ENCODE measurements at places on chromosomes 4 and X.

- DNase-seq = no peak
These were observed 104.7 kb downstream of the RASL11B start for GRCh38 chr4:52966781-52967180.

DNA sequence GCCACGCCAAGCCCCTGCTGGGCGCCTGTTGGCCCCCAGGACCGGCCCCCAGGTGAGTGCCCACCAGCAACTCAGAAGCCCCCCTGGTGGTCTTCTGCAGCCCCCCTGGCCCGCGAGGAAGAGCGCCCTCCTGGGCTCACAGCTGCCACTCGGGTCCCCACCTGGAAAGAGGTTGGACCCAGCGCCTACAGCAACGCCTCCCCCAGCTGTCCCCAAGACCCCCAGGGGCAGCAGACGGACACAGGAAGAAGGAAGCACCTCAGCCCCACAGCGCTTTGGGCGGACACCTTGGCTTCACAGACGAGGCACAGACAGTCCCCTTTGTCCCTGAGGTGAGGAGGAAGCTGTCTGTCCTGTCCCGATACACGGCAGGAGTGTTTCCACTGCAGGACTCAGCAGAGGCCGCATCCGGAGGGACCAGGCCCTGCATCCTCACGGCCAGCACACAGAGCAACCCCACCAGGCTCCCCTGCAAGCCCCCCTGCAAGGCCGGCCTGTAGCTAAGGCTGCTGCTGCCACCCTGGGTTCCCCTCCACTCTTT lies 115.6 kb upstream of the NKX1-1 start:
- no peak for DNase-seq

DNA sequence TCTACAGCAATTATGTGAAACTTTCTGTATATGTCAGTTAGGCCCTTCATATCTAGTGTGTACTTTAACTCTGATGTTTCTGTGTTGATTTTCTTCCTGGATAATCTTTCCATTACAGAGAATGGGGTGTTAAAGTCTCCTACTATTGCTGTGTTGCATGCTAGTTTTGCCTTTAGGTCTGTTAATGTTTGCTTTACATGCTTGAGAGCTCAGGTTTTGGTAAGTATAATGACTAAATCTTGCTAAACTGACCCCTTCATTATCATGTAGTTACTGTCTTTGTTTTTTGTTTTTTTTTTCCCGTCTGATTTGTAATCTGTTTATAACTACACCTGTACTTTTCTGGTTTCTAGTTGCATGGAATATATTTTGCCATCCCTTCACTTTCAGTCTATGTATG lies 63.6 kb upstream of the UGT2B15 start:
- DNase-seq = no peak

DNA sequence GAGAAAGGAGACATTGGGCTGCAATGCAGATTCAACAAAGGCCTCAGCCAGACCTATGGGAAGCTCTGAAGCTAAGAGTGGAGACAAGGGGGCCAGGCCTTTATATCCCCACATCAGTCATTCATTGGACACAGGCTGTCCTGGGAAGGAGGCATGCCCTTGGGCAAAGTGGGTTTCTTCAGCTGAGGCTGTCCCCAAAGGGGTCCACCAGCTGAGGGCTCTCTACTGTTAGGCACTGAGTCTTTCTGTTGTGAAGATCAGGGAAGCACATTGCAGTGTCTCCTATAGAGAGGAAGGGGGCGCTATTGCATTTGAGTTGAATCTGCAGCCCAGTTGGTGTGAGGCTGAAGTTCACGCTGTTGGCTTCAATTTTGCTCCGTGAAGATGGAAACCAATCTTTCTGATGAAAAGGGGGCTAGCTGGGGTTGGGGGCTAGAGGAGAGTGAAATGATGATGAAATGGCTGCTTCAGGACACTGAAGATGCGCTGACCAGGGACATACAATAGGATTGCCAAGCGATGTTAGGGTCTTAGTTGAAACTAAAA lies 48.0 kb downstream of the SLC25A5 start:
- DNase-seq = no peak

GRCh38 chr4:152328582-152328981 lies 207.3 kb downstream of the FBXW7 start:
- DNase-seq = no peak

DNA sequence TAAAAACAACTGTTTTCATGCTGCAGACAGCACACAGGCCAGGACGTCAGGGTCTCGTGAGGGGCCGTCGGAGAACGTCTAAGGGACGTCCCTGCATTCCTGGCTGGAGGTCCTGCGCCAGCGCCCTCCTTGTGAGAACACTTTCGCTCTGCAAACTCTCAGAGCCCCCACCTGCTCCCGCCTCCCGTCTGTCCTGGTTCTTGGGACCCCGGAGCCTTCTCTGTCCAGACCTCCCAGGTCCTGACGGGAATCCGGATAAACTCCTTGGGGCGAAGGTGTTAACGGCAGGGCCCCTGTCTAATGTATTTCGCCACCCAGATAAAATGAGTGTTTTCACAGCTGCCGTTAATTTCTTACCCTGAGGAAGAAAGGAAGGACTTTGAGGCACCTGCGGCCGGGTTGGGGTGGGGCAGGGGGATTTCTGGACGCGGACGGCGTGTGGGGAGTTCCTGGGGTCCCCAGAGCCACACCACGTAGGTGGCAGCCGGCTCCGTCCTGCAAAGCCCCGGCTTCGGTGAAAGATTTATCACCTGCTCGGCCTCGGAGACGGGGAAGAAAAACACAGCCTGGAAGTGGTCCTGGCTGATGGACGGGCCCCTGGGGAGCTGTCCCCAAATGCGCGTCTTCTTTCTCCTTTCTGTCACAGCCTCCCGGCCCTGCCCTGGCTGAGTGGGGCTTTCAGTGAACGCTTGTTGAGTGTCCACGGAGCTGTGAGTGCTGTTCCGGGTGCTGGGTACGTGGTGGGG lies 35.1 kb upstream of the PPP2R3B start:
- DNase-seq = no peak

- no peak for DNase-seq
These were observed 13.8 kb downstream of the PNMA6E start for GRCh38 chrX:153387345-153387744.

DNA sequence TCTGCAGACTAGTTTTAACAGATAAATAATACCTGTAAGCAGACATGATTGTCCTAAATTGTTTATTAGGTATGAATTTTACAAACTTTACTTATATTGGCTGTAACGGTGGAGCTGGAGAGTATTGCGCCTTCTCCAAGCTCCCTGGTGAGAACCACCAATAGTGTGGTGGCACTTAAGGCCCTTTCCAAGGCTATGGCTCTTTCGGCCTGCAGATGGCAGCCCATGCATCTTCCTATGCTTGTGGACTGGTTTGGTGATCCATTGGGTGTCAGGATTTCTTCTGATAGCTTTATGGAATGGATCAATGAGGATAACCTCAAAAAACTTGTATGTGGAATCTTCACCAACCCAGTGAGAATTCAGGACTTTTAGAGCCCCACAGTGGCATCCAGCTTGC lies 7.8 kb downstream of the LARP1B start:
- no peak for DNase-seq

GRCh38 chr4:5280828-5281227 lies 229.5 kb downstream of the STK32B start:
- DNase-seq = no peak

GRCh38 chr4:113094802-113095201 lies 45.3 kb downstream of the ANK2 start:
- no peak for DNase-seq

DNA sequence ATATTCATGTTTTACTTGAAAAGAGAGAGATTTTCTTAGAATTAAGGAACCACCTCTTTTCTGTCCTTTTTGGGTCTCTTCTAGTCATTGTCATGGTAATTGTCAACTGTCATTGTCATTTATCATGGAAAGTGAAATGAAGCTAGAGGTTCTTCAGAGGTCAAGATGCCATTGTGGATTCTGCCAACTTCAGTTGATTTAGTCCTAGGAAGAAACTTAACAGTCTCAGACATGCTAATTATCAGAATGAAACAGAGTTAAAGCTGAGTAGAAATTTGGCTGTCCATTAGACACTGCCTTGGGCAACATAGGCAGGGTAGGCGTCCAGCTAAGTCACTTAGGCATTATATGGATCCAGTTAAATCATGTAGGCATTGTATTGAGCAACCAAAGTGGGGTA lies 796.1 kb upstream of the ADGRL3 start:
- no peak for DNase-seq

GRCh38 chr4:127352220-127353113 lies 280.3 kb upstream of the INTU start:
- DNase-seq = no peak

GRCh38 chr4:20313237-20314030 lies 61.7 kb downstream of the SLIT2 start:
- no peak for DNase-seq

- no peak for DNase-seq
These were observed at the start of gene GASK1B for GRCh38 chr4:158172261-158173258. Gene GASK1B (minus strand): TSS chr4:158173025. CDS start chr4:158171375, 1,650 bp downstream.

DNA sequence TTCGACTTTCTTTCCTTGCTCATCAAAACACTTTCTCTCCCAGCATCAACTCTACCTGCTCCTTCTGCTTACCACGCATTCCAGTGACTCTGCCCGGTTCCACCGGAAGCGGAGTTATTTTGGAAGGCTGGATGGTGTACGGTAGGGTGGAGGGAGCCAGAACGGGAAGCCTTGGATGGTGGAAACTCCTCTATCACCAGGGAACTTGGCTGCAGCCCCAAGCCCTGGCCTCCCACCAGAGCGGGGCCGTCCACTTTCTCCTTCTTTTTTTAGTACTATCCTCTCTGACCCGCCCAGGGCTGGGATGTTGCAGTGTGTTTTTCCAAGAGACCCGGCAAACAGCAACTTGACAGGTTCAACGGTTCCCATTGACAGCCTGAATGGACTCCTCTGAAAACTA lies 27.6 kb downstream of the ADGRG2 start:
- DNase-seq = no peak

DNA sequence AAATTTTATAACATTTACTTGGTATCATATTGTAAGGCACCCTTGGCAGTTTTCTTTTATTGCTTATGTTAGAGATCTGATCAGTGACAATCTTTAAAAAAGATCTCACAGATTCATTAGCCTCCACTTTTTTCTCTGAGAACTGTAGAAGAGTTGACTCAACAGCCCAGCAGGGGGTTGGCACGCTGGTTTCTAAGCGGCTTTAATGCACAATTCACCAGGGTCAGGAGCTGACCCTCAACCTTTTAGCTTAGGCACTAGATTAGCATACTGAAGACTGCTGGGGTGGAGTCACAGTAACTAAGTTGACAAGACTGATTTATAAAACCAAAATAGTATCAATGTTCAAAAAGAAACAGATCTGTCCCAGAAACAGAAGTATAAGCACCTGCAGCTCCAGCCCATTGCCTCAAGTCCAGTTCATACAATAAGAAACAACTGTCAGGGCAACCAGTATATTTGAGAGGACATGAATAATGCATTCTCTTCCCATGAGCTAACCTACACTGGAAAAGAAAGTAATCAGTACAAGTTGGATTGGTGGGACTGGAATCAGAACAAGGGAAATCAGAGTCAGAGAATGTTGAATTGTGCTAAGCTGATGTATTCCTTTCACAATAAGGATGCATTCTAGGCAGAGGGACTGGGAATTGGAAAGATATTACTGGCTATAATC lies 77.6 kb downstream of the PDE5A start:
- no peak for DNase-seq

- DNase-seq = no peak
These were observed 54.4 kb upstream of the NAP1L5 start for GRCh38 chr4:88752076-88752463.

- DNase-seq = no peak
These were observed 49.2 kb downstream of the CEP44 start for GRCh38 chr4:174332741-174333493.

DNA sequence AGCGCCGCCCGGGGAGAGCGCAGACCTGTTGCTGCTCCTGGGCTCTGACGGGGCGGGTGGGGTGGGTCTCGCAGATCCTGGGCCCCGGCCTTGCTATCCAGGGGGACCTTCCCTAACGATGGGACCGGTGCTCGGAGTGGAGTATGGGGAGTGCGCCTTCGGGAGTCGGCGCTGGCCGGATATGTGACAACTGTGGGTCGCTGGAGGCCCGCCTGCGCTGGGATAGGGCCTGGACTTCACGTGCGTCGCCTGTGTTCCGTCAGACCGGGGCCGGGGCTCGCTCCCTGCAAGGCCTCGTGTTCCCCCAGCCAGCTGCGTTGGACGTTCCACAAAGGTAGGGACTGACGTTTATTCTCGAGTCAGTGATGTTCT lies 1.3 kb downstream of the TBL1X start:
- DNase-seq = no peak

GRCh38 chr4:153541456-153542096 lies 75.4 kb downstream of the TMEM131L start:
- DNase-seq = no peak

DNA sequence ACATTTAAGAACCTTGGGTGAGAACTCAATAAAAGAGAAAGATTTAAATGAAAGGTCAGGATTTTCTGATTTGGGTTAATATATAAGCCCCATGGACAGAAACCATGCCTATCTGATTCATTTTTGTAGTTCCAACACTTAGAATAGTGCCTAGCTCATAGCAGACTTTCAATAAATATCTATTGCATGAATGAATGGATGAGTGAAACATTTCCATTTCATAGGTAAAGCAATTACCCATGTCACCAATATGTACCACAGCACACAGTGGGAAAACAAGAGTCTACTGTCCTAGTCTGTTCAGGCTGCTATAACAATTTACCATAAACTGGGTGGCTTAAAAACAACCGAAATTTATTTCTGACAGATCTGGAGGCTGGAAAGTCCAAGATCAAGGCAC lies 63.9 kb upstream of the PTPN13 start:
- DNase-seq = no peak

DNA sequence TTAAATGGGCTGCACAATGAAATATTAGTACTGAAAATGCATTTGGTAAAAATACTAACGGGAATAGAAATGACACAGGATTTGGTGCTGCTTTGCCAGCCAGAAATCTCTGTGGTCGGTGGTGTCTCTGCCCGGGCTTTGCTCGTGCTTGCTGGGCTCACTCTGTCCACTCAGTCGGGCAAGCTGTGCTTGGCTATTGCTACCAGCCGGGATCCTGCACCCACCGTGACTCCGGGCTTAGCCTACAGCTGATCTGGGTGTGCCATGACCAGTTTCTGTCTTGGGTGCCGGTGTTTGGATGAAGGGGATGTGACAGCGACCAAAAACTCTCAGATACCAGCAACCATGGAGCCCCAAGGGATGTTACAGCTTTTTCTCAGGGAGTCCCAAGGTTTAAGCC lies 487.7 kb downstream of the TECRL start:
- DNase-seq = no peak

DNA sequence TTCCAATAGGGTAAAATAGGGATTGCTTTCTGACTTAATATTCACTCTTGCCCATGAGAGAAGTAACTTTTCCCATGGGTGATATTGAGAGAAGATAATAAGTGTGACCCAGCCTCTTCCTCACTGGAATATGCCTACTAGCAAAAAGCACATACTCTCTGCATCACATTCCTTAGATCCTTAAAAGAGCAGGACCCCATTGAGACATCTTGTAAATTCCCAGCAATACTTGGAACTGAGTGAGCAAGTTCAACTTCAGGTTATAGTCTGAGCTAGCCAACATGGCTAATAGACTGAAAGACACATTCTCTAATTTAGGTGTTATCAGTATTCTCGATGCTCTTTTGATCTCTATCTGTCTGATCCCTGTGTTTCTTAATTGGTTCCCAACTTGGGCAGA lies 1372.3 kb downstream of the STIM2 start:
- DNase-seq = no peak

- DNase-seq = no peak
These were observed 45.7 kb upstream of the INTU start for GRCh38 chr4:127586922-127587571.
